Stimulated activated CD8-positive, alpha-beta memory T cell treated with anti-CD3 and anti-CD28 coated beads, Interleukin-4, amount 100 ng/mL, for 48 hours (primary cell): ENCODE measurements at places on chromosomes 7 and 10.

DNA sequence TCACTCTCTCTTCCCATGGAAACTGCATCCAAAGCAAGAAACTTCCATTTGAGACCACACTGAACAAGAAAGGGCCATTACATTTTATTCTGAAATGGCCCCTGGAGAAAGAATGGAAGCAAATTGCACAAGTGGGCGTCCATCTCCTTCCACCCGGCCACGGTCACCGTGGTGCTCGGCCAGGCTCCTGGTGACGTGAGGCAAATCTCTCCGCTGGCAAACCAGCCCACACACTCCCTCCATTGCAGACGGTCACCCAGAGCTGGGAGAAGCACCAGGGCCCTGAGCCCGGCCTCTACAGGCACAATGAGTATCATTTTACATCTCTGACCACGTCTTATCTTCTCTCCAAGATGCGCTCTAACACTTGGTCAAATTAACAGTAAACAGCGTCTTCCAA lies 126.1 kb upstream of the FAM20C start:
- no peak for DNase-seq

DNA sequence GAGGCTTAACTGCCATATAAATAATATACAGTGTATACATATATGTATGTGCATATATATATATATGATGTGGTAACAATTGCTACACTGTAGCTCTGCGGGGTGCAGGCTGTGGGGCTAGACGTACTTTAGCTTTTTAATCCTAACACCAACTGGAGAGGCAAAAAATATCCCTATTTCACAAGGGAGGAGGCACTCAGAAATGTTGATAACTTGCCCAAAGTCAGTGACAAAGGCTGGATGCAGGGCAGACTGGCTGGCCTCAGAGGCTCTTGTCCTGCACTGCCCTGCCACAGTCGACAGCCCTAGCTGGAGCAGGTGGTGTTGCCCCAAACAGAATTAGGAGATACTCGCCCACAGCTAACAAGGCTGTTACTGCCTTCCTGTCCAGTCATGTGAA lies 1.5 kb upstream of the RELN start:
- no peak for DNase-seq

- DNase-seq, result no peak
Measured at GRCh38 chr10:12353399-12354242, 4.3 kb downstream of the CAMK1D start.

DNA sequence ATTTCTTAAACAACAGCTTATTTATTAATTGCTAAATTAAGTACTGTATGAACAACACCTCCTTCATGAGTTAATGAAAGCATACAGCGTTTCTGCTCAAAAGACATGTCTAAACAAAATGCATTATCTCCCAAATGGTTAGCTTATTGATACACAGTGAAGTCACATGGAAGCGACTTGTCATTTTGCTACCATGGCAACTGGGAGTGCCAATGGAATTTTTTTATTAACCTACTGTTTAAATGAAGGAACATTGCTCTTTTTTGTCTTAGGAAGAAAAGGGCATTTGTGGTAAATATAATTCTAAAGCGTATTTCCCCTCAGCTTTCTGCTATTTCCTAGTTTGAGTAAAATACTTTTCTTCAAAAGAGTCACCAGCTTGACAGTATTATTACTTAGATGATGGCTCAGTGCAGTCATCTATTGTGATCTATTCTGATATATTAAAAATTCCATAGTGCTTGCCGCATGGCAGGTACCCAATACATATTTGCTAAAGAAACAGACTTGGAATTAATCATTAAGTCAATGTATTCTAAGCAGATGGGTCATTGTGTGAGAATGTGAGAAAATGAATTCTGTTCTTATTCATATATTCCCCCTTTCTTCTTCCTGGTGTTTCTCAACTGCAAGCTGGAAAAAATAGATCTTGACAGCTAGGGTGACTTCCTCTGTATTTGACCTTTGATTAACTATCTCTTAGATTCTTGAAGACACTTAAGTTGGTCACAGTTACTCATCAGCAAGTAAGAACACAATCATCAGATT lies 818.3 kb downstream of the MAGI2 start:
- DNase-seq, result no peak

DNA sequence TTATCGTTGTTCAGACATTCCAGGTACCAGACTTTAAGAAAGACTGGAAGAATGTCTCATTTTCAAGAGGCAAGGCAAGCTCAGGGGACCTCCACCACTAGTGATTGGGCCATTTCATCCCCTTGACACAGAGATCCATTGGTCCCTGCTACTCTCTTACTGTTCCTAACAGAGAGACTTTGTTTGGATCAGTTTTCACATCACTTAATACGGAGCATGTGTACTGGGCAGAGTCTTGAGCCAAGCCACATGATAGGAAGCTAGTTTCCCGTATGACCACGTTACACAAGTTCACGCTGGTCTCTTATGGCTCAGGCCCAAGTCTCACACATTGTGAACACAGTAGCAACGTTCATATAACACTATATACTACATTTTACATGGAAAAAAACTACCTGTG lies 269.9 kb downstream of the BAMBI start:
- no peak for DNase-seq

DNA sequence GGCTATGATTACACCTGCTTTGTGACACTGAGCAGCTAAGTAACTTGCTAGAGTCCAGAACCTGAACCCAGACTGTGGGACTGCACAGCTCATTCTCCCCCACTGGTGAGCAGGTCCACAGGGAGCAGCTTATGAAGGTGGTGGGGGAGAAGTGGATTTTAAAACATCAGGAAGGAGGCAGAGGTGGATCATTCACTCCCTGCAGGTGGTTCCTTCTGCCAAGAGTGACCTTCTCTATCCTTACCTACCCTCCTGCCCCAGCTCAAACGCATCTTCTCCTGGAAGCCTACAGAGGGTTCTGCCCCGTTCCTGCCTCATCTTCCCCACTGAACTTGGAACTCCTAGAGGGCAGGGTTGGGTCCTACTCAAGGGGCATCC lies 539 bp upstream of the FAM241B start:
- DNase-seq, result no peak

DNA sequence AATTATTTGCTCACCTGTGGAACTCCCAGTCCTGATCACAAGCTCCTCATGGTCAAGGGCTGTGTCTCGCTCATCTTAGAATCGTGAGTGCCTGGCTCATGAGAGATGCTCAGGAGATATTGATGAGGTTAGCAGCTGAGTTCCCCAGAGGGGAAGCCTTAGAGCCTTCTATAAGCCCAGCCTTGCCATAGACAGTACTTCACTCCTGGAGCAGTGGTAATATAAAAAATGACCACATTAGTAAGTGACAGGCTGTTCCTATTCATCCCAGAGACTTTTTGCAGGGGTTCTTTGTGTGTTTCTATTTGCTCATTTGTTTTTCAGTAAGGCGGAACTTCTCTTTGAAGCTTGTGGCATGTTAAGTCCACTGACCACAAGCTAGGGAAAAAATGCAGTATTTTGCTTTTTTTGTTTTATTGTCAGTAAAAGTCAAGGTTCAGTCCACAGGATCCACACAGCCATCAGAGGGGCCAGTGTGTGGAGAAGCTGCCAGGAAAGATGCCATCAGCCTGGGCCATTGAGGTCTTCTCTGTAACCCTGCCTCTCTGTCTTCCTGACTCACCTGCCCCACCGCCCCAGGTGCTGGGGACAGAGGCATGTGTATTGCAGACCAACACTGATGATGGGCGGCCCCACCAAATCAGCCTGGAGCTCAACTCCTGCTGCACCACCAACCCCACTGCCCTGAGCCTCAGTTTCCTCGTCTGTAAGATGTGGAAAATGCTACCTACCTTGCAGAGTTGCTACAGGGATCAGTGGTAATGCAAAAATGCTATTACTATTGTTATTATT lies 36.4 kb upstream of the JCAD start:
- no peak for DNase-seq

DNA sequence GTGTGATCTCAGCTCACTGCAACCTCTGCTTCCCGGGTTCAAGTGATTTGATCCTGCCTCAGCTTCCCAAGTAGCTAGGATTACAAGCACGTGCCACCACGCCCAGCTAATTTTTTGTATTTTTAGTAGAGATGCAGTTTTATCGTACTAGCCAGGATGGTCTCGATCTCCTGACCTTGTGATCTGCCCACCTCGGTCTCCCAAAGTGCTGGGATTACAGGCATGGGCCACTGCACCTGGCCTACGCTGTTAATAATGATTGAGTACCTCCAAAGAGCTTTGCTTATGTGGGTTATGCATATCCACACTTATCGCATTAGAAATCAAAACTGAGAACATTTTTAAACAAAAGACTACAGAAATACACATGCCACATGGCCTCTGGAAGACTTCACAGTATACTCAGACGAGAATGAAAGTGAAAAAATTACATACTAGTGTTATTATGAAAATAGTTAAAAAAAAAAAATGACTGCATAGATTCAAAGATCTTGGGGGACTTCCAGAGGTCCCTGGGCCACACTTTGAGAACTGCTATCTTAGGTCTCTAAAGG lies 25.4 kb downstream of the RPP38 start:
- DNase-seq, result no peak

DNA sequence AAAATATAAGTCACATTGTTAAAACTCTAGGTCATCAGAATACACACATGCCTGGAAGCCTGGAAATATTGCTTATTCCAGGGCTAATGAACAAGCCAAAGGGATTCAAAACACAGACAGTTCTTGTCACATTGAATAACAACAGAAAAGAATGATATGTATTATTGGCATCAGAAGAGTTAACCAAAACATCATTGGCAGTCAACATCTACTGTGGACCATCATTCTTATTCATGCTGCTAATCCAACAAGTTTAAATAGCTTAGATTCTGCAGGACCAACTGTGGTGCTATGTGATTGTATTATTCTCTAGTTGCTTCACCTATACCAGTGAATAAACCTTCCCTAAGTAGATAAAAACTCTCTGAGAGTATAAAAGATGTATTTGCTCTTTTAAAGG lies 198.3 kb downstream of the NEBL start:
- DNase-seq, result no peak

GRCh38 chr10:119501690-119502089 lies 40.8 kb downstream of the RGS10 start:
- DNase-seq, result no peak

DNA sequence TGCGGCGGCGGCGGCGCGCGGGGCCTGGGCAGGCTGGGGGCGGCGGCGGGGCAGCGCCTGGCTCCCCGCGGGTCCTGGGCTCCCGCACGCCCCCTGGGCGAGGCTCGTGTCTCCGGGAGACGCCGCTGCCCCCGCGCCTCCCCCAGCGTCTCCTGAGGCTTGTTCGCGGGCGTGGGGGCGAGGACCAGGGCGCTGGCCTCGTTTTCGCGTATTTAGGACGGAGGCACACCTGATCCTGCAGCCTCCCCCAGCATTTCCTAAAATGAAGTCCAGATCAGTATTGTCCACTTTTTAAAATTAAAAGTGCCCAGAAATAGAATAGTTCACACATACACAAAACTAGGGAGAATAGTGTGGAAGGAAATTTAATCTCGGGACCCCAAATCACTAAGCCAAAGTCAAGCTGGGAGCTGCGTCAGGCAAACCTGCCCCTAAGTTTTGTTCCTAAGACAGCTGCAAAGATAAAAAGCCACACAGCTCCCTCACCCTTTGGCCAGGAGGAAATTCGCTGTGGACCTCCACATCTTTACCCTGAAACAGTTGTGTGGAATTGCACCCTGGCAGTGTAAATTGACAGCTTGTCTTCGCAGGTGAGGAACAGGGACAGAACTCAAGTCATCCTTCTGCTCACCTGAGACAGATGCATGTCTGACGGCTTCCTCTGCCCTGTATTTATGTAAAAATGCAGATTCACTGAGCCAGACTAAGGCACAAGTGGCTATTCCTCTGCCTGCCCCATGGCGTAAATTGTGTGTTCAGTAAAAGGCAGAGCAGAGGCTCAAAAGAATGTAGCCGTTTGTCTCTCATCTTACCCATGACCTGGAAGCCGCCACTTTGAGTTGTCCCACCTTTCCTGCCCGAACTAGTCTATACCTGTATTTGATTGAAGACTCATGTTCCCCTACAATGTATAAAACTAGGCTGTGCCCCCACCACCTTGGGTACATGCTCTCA lies 740 bp downstream of the GALNT11 start:
- no peak for DNase-seq

DNA sequence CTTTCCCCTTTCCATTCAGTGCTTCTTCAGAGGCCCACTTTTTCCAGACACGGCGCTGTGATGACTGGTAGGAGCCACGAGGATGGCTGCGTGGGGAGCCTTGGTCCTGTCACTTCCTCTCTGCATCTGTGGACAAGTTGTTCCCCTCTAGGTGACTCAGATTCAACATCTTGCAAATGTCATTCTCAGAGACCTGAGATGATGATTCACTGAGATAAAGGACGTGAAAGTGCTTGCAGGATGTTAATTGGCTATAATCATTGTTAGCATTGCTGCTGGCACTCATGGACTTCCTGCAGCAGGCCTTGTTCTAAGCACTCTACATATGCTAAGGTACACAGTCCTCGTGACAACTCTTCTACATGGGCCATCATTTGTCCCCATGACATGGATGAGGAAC lies 489.8 kb upstream of the ZMIZ1 start:
- peak; percentile 73 for DNase-seq
